Endodermal cell (in vitro differentiated cells): ENCODE measurements at places on chromosomes 5 and 9. TPM values are rescaled to one million over a fixed set of nuclear protein-coding genes. Genes with fewer than 3 reads are reported as not detected.

DNA sequence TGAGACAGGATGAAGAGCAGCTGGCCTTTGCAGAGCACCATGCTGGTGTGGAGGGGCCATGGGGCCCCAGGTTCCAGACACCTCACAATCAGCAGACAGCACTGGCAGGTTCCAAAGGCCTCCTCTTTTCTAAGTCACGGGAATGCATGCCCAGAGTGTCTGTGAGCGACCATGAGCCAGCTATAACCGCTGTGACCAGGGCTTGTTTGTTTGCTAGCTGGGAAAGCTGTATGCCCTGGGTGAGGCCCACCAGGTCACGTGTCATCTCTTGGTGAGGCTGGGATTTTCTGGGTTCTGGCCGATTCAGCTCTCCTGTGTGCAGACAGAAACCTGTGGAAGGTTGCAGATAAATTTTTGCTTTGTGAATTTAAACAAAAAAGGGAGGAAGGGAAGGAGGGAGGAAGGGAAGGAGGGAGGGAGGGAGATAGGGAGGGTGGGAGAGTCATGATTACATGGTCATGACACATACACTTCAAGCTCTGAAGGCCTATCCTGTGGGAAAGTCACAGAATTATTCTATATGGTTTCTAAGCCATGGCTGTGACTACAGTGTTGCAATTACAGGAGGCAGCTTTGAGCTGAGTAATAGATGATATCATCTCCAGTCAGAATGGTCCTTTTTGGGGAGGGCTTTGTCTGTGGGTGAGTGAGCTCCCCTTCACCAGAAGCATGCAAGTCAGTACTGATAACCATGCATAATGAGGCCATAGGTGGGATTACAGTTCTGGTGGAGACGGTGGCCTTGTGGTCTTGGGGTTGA lies 37.2 kb downstream of the PAPPA start:
- no peak overlapping the region for H3K4me3 ChIP-seq
- no peaks in the 10 kb centered on the region for H3K36me3 ChIP-seq
- no peaks in the 10 kb centered on the region for H3K27me3 ChIP-seq
- DNase-seq = no peak
- no peaks in the 10 kb centered on the region for H3K4me1 ChIP-seq

DNA sequence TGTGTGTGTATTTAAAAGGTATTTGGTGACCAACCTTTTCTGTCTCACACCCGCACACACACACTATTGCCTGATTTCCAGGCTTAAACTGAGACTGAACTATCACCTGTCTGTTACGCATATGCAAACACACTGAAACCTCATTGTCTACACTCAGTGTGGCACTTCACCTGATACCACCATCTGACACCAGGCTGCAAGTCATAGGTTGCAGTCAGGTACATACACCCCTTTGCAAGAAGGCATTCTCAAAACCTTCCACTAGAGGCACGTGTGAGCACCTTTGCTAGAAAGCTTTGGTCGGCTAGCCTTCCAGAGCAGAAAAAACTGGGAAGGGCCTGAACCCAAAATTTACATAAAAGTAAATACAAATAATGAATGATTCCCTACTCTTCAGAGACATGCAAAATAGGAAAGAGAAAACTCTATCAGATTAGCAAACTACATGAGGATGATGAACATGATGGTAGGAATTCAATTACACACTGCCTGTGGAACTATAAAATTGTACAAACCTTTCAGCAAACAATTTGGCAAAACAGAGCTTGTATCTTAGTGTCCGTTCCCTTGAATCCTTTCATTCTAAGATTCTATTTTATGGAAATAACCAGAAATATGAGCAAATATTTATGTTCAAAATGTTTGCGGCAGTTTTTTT lies 5.9 kb upstream of the FOXD1 start:
- H3K27me3 ChIP-seq = peaks cover 47% of the 10 kb centered on the region
- no peak overlapping the region for H3K4me3 ChIP-seq
- no peaks in the 10 kb centered on the region for H3K36me3 ChIP-seq
- DNase-seq = peak; percentile 94

- no peaks in the 10 kb centered on the region for H3K27me3 ChIP-seq
- H3K27ac ChIP-seq = no peak overlapping the region
- H3K4me1 ChIP-seq = no peaks in the 10 kb centered on the region
- no peak overlapping the region for H3K4me3 ChIP-seq
- H3K36me3 ChIP-seq = no peaks in the 10 kb centered on the region
- no peak for DNase-seq
These were observed 30.6 kb upstream of the COL5A1 start for GRCh38 chr9:134611046-134611445.

GAS1 gene
- 4.8 and 6.4 TPM in 2 replicates for total RNA-seq

SPAG8 gene
- total RNA-seq = 1.0 and 1.4 TPM in 2 replicates

DNA sequence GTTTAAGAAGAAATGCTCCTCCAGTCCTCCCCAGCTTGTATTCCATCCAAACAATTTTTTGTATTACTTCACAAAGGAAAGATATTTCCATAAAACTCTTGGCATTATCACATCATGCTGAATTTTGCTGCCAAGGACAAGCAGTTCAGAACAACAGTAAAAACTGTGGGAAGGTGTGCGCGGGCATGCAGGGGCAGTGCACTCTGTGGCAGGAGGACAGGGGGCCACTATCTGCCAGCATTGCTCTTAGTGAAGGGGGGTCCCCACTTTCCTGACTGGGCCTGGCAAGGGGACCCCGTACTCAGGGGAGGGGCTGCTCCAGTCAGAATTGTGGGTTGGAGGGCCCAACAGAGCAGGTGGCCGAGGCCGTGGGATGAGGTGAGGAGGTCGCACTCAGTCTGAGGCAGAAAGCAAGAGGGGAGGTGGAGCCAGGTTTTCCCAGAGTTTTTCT lies 32.8 kb downstream of the ANGPTL2 start:
- no peaks in the 10 kb centered on the region for H3K27me3 ChIP-seq
- H3K4me3 ChIP-seq = no peak overlapping the region
- no peaks in the 10 kb centered on the region for H3K4me1 ChIP-seq
- H3K36me3 ChIP-seq = no peaks in the 10 kb centered on the region
- peak; percentile 27 for DNase-seq

- DNase-seq = no peak
- no peaks in the 10 kb centered on the region for H3K27me3 ChIP-seq
- no peak overlapping the region for H3K27ac ChIP-seq
- H3K4me1 ChIP-seq = no peaks in the 10 kb centered on the region
These were observed 141.9 kb downstream of the ST8SIA4 start for GRCh38 chr5:100761192-100761591.

- H3K36me3 ChIP-seq = no peaks in the 10 kb centered on the region
- H3K4me3 ChIP-seq = no peak overlapping the region
- no peaks in the 10 kb centered on the region for H3K4me1 ChIP-seq
- H3K27ac ChIP-seq = no peak overlapping the region
These were observed 52.8 kb upstream of the EGFL7 start for GRCh38 chr9:136609838-136610311.

GRCh38 chr9:2732492-2732891 lies 15.2 kb downstream of the KCNV2 start:
- H3K4me1 ChIP-seq = no peaks in the 10 kb centered on the region
- peaks cover 5% of the 10 kb centered on the region for H3K36me3 ChIP-seq
- no peaks in the 10 kb centered on the region for H3K27me3 ChIP-seq
- H3K27ac ChIP-seq = no peak overlapping the region
- H3K4me3 ChIP-seq = no peak overlapping the region
